ENCODE measurements at places on chromosomes 7 and 10. TPM values are rescaled to one million over a fixed set of nuclear protein-coding genes. Genes with fewer than 3 reads are reported as not detected.

GRCh38 chr7:137354396-137354795 lies 10.9 kb upstream of the PTN start:
- DNase-seq: no peak
- no peaks in the 10 kb centered on the region for H3K36me3 ChIP-seq
- H3K4me3 ChIP-seq: no peak overlapping the region

IFIT1B gene
- polyA plus RNA-seq: 0.04 TPM

GIMAP7 gene
- polyA plus RNA-seq: 103 TPM

- no peak for DNase-seq
- H3K27me3 ChIP-seq: no peaks in the 10 kb centered on the region
- H3K4me1 ChIP-seq: no peaks in the 10 kb centered on the region
- no peak overlapping the region for H3K27ac ChIP-seq
Measured at GRCh38 chr7:92665926-92666325, 75.7 kb upstream of the FAM133B start.

GRCh38 chr10:93711891-93712290 lies 9.5 kb upstream of the FRA10AC1 start:
- H3K4me1 ChIP-seq: no peaks in the 10 kb centered on the region
- no peak overlapping the region for H3K27ac ChIP-seq
- no peaks in the 10 kb centered on the region for H3K27me3 ChIP-seq
- H3K36me3 ChIP-seq: no peaks in the 10 kb centered on the region
- DNase-seq: no peak
- no peak overlapping the region for H3K4me3 ChIP-seq

GRCh38 chr7:134730411-134730829 lies 49.0 kb upstream of the CALD1 start:
- H3K4me1 ChIP-seq: no peaks in the 10 kb centered on the region
- H3K36me3 ChIP-seq: no peaks in the 10 kb centered on the region
- H3K4me3 ChIP-seq: no peak overlapping the region
- DNase-seq: no peak
- H3K27me3 ChIP-seq: no peaks in the 10 kb centered on the region

GRCh38 chr7:129122751-129123509 lies 21.6 kb upstream of the TSPAN33 start:
- H3K4me1 ChIP-seq: peaks cover 20% of the 10 kb centered on the region
- H3K27me3 ChIP-seq: peaks cover 3% of the 10 kb centered on the region
- H3K36me3 ChIP-seq: no peaks in the 10 kb centered on the region
- DNase-seq: no peak
- no peak overlapping the region for H3K27ac ChIP-seq

Measured in spleen (tissue), 13 donors.